ENCODE measurements at places on chromosomes 3 and 15.

DNA sequence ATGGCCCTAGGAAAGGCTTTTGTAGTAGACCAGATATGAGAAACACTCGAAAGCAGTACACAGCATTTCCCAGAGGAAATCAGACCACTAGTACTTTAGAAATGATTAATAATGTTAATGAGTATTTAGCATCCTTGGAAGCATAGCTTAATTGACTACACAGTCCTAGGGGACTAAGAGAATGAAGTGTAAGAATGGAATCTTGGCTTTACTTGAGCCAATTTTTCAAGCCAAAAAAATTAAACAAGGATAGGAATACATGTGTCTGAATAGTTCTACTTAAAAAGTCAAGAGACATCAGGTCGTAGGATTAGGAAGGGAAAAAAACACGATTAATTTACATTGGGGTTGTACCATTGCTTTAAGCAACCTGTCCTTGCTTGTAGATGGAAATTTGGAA lies 38.2 kb downstream of the DPPA2 start:
- no peak for DNase-seq

DNA sequence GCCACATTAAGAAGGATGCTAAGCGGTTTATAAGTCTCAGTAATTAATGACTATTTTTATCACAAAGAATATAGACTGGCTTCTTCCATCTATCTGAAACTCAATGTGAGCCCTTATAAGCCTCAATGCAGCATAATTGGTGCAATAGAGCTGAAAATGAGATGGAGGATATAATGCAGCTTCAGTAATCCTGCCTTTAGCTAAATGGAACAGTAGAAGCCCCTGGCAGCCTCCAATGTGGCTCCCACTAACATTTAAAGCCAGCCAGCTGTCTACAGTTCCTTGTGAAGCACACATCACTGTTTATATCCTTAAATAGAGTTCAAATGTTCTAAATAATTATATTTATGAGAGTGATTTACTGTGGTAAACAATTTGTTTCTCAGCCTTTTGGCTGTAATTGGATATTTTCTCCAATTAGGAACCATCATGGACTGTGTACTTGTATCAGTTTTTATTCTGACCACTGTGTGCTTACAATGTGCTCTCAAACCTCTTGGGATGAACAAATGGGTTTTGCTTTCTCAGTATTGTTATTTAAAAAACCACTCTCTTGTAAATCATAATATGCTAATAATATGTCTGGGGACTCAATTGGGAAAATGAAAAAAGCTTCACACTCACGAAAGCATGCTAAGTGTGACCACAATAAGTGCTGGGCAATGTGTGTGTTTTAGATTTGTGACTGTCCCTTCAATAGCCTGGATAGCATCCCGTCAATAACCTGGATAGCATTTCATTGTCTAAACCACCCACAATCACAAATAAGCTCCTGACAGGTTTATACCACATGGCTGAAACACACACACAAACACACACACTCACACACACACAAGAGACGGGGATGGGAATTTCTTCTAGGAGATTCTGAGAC lies 366.6 kb downstream of the GBE1 start:
- no peak for DNase-seq

- no peak for DNase-seq
These were observed 388 bp downstream of the ACY1 start for GRCh38 chr3:51983578-51984268.

DNA sequence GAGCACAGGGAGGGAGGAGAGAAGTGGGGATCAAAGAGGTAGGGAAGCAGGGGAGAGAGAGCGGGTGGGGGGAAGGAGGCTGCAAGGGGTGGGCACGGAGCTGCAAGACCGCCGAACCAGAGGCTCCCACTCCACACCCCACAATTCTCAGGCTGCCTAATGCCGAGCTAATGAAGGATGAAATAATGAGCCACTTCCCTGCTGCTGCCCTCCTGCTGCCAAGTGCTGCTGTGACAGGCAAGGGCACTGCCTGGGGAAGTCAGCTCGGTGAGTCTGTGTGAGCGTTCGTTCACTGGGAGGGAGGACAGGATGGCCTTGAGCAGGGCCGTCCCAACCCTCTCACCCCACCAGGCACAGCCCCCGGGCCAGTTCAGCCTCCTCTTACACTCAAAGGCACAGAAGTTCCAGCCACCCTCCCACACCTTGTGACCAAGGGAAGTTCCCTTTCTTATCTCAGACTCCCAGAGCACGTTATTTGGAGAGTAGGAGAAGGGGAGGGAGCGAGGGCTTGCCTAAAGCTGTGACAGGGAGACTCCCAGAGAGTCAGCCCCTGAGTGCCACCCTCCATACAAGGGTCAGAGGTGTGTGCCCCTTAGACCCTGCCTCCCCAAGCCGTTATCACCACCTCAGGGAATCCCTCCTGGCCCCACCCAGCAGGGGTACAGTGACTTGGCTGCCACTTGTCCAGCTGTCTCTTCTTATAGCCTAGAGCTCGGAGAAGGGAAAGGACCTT lies 12.4 kb downstream of the GLYCTK start:
- DNase-seq, result peak; percentile 37

- DNase-seq, result no peak
These were observed 31.9 kb upstream of the ZBED2 start for GRCh38 chr3:111627092-111627491.

- no peak for DNase-seq
These were observed 75.5 kb downstream of the SERPINI1 start for GRCh38 chr3:167811031-167811430.

- DNase-seq, result no peak
These were observed 107.8 kb downstream of the ASB7 start for GRCh38 chr15:100710222-100710621.

DNA sequence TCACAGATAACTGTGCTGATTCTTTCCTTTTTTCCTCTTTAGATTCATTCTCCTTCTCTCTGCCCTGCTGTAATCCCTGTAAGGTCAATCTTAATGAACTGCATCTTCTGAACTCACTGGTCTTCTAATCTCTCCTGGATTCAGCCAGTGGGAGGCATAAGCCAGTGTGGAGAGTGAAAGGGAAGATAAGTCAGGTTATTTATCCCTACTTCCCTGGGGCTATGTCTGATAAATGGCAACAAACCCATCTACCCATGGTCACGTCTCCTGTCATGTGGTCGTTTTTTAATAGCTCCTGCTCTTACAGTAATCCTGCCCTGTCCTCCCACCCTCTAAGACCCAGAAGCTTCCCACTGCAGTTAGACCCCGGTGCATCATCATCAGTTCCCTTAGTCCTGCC lies 199.6 kb upstream of the NAALADL2 start:
- no peak for DNase-seq

GRCh38 chr3:56251343-56251945 lies 216.8 kb downstream of the ERC2 start:
- peak; percentile 67 for DNase-seq
